ENCODE measurements at places on chromosomes 7 and 10.

GRCh38 chr10:58439632-58440364 lies 54.6 kb downstream of the TFAM start:
- DNase-seq = no peak

- no peak for DNase-seq
Measured at GRCh38 chr7:3732395-3733005, 431.4 kb downstream of the SDK1 start.

DNA sequence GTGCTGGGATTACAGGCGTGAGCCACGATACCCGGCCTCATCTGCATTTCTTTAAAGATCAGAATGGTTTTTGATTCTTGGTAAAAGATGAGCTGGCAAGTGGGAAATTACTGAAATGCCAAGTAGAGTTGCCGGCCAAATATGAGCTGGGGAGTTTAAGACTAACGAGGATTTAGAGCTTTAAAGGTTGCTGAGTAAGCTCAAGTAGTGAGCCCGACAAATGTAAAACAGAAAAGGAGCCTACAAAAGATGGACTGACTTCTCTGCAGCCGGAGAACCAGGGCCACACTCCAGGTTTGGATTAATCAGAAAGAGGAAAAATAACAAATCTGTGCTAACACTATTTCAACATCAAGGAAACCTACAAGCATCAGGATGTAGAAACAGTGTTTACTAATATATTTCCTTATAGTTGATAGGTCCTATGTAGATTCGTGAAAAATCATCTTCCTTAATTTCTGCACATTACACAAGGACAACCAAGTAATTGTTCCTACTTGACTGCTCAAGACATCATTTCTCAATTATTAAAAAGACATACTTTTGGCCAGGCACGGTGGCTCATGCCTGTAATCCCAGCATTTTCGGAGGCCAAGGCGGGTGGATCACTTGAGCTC lies 49.6 kb downstream of the MPP7 start:
- DNase-seq = no peak

DNA sequence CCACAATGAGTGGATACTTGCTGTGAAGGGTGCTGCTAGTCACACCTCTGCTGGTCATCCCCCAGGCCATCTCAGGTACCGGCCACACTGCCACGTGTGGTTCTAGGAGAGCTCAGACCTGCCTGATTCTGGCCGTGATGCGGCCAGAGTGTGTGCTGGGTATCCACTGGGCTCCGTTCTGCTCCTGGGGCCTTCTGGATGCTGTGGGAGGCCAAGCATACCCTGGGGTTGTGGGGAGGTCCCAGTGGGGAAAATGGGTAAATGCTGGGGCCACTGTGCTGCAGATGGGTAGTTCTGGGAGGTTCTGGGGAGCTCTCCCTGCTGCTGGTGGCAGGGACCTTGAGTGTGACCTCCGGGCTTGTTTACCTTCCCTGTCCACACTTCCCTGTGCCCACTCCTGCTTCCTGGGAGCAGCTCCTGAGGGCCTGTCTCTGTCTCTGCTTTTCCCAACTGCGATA lies 318.4 kb downstream of the GLRX3 start:
- no peak for DNase-seq

GRCh38 chr7:104096683-104097082 lies 107.2 kb upstream of the RELN start:
- no peak for DNase-seq

- no peak for DNase-seq
Measured at GRCh38 chr10:4254101-4254994, 469.3 kb upstream of the KLF6 start.

- DNase-seq = no peak
Measured at GRCh38 chr10:100374200-100374655, 27.2 kb downstream of the SCD start.

GRCh38 chr7:157908006-157908782 lies 571.4 kb downstream of the DNAJB6 start:
- no peak for DNase-seq

- DNase-seq = no peak
Measured at GRCh38 chr10:33001908-33002492, 44.0 kb upstream of the ITGB1 start.

DNA sequence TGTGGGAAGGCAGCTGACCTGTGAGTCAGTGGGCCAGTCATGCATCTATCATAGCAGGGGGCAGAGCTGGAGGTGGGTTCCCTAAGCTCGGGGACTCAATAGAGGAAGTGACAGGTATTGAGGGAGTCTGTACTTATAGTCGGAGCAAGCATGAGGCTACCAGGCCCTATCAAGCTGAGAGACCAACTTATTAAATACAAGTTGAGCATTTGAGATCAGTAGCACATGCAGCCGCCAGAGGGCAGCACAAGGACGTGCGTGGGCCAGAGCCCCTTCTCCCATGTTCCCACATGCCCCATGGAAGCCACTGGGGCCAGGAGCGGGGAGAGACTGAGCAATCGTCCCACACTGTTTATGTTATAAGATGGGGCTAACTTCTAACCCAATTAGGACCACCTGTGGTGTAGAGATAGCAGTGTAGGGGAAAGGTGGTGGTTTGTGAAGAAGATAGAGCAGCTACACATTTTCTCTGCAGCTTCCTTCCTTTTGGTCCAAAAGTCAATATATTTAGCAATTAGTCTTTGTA lies 13.0 kb upstream of the STK31 start:
- no peak for DNase-seq

GRCh38 chr10:91220954-91221675 lies 652 bp downstream of the PCGF5 start:
- DNase-seq = no peak

- no peak for DNase-seq
Measured at GRCh38 chr10:130403153-130404075, 267.2 kb downstream of the GLRX3 start.

- DNase-seq = no peak
Measured at GRCh38 chr7:20601121-20601520, 14.3 kb upstream of the ABCB5 start.

GRCh38 chr10:46318799-46319198 lies 32.0 kb downstream of the ANTXRL start:
- no peak for DNase-seq

Measured in stimulated activated CD8-positive, alpha-beta memory T cell treated with anti-CD3 and anti-CD28 coated beads, Interleukin-15, amount 100 ng/mL, for 4 hours (primary cell).